ENCODE measurements at places on chromosomes 5 and 9. TPM values are rescaled to one million over a fixed set of nuclear protein-coding genes. Genes with fewer than 3 reads are reported as not detected.

Gene CTSV
- 68.4 TPM for total RNA-seq

Gene HRH2
- total RNA-seq = 12.7 TPM

Gene GPR151
- total RNA-seq = not detected

Gene EIF4E1B
- total RNA-seq = 1.1 TPM

Gene CBY3
- total RNA-seq = 0.37 TPM

Gene ARL14EPL
- total RNA-seq = not detected

Gene TMEM245
- total RNA-seq = 47.2 TPM

Gene PPP3R2
- total RNA-seq = not detected

Gene BRINP1
- 18.4 TPM for total RNA-seq

Gene TBCA
- 327 TPM for total RNA-seq

Gene ASPN
- total RNA-seq = not detected

Gene WDR55
- 23.5 TPM for total RNA-seq

Gene PTGDS
- total RNA-seq = 2.9 TPM

Gene PRR16
- 0.42 TPM for total RNA-seq

Gene TMEM267
- 6.4 TPM for total RNA-seq

Gene SLC6A7
- not detected for total RNA-seq

Gene ADAMTS12
- total RNA-seq = 11.5 TPM

- DNase-seq = no peak
Observed at GRCh38 chr9:108724122-108724521, 131.7 kb downstream of the ACTL7B start.

DNA sequence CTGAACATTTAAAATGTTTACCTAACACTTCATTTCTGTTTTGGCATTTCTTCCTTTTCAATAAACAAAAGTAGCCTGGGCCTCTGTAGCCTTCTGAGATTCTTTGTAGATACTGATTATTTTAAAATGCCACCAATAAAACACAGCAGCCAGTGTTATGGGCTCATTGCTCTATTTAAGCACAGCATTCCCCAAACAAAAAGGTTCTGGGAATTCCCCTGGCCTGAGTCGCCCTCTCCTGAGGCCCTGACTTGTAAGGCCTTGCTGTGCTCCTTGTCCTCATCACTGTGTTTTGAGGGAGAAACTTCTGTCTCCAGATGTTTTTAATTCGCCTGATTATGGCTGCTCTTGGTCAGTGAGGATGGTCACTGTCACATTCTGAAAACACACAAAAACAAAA, 33.0 kb upstream of the CTXN3 start:
- DNase-seq = no peak

- no peak for DNase-seq
Observed at GRCh38 chr9:22395687-22396141, 50.9 kb upstream of the DMRTA1 start.

- DNase-seq = peak; percentile 60
Observed at GRCh38 chr5:135032999-135033861, 798 bp downstream of the PITX1 start.

GRCh38 chr9:137674307-137674975, 55.6 kb downstream of the EHMT1 start:
- DNase-seq = no peak

- no peak for DNase-seq
Observed at GRCh38 chr9:130301483-130302286, 36.1 kb downstream of the HMCN2 start.

GRCh38 chr9:4168526-4168925, 131.3 kb downstream of the GLIS3 start:
- no peak for DNase-seq

DNA sequence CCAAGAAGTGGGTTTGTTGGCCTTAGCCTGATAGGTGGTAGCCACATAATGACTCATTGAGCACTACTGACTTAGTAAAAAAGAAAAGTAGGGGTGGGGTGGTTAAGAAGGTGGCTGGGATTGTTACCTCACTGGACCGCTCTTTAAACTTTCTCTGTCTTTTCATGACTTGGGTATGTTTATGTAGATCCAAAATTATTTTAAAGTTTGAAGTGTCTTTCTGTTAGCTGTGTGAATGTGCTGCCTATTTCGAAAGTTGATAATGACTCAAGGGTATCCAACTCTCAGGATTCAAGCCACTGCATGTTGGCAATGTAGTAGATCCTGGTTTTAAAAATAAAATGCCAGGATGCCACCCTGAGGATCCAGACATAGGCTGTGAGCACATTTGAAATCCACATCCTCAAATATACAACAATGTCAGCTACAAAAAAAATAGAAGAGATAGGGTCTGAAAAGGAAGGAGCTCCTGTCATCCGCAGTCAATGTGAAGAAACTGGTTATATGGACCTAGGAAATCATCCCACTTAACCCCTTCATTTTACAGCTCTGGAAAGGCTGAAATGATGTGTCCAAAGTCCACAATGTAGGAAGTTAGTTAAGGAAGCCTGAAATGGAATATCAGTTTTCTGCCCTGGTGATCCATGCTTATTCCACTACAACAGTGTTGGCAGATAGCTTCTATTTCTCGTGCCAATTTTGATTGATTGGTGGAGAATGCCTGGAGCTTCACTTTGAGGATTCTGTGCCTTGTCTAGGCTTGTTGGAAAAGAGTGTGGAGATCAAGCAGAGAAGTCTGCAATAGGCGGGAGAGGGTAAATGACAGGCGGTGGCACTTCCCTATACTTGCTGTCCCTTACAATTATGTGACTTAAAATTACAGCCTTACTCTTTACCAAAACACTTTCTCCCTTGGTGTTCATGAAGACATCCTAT, 23.4 kb downstream of the ZNF462 start:
- DNase-seq = no peak

- DNase-seq = no peak
Observed at GRCh38 chr5:167903659-167904058, 387.8 kb upstream of the WWC1 start.

DNA sequence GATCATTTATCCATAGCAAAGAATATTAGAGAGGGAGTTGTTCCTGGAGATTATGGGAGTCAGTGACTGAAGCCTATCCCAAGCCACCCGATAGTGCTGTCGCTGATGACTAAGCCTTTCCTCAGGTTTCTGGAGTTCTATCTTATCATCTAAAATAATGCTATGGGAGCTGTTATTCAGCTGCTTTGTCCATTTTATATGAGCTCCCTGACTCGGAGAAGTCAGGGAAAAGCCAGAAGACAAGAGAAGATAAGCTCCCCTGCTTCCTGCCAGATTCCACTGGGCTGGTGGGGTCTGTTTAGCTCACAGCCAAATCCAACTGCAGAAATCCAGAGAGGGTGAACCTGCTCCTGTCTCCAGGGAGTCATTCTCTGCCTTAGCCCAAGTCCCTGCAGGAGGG, 148.2 kb downstream of the DROSHA start:
- DNase-seq = no peak

GRCh38 chr9:19232823-19233194, 2.3 kb downstream of the DENND4C start:
- DNase-seq = no peak

GRCh38 chr5:132210944-132211343, 16.7 kb downstream of the P4HA2 start:
- no peak for DNase-seq

- no peak for DNase-seq
Observed at GRCh38 chr5:158725297-158725851, 374.3 kb downstream of the EBF1 start.

- DNase-seq = no peak
Observed at GRCh38 chr5:36741128-36741527, 134.7 kb downstream of the SLC1A3 start.

- DNase-seq = no peak
Observed at GRCh38 chr9:123326662-123327093, 29.3 kb upstream of the CRB2 start.

- no peak for DNase-seq
Observed at GRCh38 chr9:125393426-125393825, 131.8 kb downstream of the GAPVD1 start.

GRCh38 chr5:179803651-179804554, 2.8 kb downstream of the MGAT4B start:
- DNase-seq = no peak

DNA sequence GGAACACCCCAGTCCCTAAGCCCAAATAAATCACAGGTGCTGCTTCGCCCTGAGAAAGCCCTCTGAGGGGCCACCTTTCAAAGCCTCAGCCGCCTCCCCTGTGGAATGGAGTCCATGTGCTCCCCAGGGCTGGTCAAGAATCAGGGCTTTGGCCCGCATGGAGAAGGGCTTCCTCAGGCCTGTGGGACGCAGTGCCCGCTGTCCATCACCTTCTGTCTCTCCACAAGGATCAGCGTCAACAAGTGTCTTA, 16.6 kb downstream of the HNRNPH1 start:
- no peak for DNase-seq

- no peak for DNase-seq
Observed at GRCh38 chr9:109302606-109303005, 18.3 kb downstream of the EPB41L4B start.

GRCh38 chr5:108345541-108346171, 36.2 kb downstream of the FBXL17 start:
- no peak for DNase-seq

Data from WTC11 (cell line).